ENCODE measurements at places on chromosomes 12 and 14.

DNA sequence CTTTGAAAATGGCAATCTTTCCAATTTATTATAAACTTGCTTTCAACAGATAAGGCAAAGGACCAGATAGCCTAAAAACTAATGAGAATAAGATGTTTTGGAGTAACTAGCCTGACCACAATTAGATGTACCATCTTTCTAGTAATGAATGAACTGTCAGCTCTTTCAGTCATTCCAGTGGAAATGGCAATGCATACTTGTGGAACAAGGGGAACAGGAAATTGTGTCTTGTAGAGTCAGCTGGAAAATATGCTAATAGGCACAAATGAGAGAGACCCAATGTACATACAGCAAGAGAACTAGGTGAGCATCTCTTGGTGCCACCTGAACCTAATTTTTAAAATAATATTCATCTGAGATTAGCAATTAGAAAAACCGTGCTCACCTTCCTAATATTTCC is 76.1 kb upstream of the GPHB5 start:
- peak; percentile 8 for DNase-seq

- peak; percentile 98 for DNase-seq
These were observed 67.8 kb downstream of the HMGA2 start for GRCh38 chr12:65891987-65892481.

- peak; percentile 68 for DNase-seq
These were observed 5.8 kb downstream of the ASB2 start for GRCh38 chr14:93970585-93970964.

GRCh38 chr12:3214526-3215365 is 137.6 kb downstream of the TSPAN9 start:
- DNase-seq = peak; percentile 40

GRCh38 chr12:63397807-63398206 is 246.8 kb upstream of the AVPR1A start:
- no peak for DNase-seq

- no peak for DNase-seq
These were observed 187.7 kb downstream of the PHETA1 start for GRCh38 chr12:111181143-111181726.

GRCh38 chr12:76143343-76144244 is 59.1 kb upstream of the NAP1L1 start:
- DNase-seq = no peak

GRCh38 chr14:24289649-24290280 is 9.8 kb downstream of the DHRS1 start:
- no peak for DNase-seq

DNA sequence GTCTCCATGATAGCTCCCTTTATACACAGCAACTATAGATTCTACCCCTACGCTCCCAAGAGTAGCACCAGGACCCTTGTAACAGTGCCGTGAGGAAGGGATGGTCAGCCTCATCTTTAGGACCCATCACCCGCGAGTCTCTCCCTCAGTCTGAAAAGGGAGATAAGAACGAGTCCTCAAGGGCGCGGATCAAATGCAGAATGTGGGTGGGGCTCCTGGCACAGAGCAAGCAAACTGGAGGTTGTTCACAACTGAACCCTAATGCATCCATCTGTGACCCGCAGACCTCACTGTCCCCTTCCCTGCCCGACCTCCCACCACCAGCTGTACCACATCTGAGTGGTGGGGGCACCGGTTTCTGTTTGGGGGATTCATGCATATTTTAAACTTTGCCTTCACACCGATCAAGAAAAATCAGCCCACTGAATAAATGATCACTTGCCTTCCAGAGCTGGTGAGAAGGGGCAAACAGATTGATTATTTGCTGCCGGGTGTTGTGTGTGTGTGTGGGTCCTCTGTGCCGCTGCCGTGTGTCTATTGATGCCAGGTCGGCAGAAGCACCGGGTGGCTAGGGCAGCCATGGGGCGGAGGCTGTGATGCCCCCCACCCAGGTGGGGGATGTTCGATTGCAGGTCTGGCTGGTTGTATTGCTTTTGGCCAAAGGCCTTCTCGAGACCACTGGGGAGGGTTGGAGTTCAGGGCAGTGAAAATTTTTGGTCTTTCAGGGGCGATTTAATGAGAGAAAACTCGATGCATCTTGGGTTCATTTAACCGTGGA is 35.7 kb upstream of the BEGAIN start:
- no peak for DNase-seq

DNA sequence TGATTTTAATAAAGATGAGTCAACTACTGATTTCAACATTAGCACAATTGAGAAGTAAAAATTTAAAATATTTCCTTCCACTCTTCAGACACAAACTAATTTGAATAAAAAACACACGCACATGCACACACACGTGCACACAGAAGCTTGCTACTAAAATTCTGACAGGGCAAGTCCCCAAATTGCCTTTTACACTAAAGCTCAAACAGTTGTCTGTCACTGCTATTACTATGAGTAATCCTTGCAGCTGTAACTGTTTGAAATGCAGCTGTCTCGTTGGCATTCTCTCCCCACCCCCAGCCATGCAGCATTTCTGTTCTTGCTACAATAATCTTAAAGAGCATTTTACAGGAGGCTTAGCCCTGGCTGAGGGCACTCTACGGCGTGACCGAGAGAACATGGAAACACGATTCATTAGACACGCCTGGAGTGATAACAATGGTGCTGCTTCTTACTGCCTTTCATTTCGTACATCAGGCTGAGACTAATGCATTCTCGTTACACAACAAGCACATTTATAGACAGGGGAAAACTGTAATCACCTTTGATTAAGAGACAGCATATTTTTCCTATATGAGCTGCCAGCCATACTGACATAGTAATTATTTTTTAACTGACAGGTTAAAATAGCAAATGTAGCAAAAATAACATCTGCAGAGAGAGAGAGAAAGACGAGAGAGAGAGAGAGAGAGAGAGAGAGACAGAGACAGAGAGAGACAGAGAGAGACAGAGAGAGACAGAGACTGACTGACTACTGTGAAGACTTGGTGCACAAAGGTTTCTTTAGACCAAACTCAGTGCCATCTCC is 153.8 kb downstream of the MED13L start:
- peak; percentile 60 for DNase-seq

GRCh38 chr12:29234965-29235626 is 86.0 kb downstream of the FAR2 start:
- peak; percentile 68 for DNase-seq

GRCh38 chr12:89353823-89354611 is 1.7 kb upstream of the DUSP6 start:
- DNase-seq = peak; percentile 88

DNA sequence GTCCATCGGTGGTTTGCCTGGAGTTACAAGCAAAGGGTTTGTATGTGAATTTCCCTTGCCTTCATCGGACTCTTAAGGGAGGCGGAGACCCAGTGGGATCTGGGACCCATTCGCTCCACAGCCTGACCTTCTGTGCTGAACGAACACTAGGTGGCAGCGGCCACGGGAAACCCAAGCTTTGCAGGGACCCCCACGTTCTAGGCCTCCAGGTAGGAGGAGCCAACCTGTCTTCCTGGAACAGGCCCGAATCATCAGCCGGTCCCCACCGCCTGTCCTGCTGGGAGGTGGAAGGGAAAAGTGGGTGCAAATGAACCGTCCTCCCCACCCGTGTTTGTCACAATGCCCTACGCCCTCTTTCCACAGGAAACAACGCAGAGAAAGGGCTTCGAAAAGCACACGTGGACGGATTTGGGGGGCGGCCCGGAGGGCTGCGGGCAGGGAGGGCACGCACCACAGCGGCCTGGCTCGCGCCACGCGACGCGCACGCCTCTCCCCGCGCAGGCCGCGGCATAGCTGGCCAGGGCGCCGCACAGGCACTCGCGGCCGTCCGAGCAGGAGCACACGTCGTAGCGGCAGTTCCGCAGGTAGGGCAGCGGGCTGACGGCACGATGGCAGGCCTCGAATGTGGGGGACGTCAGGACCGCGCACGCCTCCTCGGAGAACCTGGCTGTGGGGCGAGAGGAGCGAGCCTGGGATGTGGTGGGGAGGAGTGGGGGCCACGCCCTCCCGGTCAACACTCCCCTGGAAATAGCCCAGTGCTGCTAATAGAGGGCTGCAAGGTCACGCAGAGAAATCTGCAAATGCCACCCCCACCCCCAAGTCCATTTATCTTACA is 67.8 kb downstream of the VWF start:
- DNase-seq = peak; percentile 14

DNA sequence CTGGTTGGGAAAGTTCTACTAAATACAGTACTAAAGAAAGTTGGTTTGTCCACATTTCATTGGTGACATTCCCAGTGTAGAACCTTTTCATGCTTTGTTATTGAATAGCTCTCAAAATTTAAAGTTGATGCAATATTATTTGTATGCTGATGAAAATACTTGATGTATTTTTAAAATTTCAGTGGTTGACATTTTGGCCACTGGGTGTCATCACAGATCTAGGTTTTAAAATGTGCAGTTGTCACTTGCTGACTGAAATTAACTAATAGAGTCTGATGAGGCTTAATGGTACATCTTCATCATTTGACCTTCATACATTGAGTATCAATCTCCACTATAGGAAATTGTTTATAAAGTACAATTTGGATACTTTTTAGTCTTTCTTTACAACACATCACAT is 37.1 kb downstream of the CMAS start:
- peak; percentile 34 for DNase-seq

- DNase-seq = no peak
These were observed 127.1 kb upstream of the CNTN1 start for GRCh38 chr12:40565029-40565633.
